Bone marrow (tissue), 2 donors: ENCODE measurements at places on chromosomes 7 and 10.

DNA sequence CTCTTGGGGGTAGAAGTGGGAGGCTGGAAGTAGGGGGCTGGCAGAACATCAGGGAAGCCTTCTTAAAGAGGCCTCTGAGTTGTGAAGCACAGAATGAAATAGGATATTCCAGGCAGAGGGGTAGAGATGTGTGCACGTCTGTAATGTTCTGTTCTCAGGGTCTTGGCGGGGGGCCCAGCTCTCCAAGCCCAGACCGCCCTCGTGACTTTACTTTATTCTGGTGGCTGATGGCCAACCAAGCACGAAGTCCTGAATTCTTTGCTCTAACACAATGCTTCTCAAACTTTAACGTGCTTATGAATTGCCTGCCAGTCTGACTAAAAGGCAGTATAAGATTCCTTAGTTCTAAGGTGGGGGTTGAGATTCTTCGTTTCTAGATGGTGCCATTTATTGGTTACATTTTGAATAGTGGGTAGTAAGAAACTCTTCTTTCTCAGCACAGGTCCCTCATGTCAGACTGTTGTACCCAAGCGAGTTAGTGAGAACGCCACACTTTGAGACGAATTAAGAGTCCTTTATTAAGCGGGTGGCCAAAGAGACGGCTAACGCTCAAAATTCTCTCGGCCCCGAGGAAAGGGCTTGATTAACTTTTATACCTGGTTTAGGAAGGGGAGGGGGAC is 8.2 kb downstream of the PRXL2A start:
- DNase-seq: no peak

DNA sequence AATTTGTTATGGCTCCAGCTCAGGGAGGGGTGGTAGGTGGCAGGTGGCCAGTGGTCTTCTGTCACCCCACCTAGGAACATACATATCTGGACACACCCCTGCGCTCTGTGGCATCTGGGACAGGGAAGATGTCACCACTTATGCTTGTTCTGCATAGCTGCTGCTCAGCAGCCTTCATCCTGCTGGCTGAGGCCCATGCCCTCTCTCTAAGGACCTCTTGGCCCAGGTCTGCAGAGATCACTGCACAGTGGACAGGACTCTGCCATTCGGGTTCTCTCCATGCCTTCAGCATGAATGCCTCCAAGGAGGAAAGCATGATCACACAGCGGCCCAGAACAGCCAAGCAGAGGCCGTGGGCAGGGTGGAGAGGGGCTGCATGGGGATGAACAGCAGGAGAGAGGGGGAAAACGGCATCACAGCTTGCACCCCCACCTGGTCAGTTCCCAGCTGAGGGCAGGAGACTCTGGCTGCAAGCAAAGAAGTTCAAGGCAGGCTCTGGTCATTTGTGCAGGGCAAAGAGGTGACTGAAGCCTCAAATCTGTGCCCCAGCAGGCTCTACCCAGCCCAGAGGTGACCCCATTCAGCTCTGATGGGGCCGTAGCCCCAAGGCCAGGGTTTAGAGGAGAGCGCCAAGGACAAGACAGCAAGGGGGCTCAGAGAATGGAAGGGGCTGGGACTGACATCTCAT is 47.8 kb upstream of the GDF10 start:
- no peak for DNase-seq

DNA sequence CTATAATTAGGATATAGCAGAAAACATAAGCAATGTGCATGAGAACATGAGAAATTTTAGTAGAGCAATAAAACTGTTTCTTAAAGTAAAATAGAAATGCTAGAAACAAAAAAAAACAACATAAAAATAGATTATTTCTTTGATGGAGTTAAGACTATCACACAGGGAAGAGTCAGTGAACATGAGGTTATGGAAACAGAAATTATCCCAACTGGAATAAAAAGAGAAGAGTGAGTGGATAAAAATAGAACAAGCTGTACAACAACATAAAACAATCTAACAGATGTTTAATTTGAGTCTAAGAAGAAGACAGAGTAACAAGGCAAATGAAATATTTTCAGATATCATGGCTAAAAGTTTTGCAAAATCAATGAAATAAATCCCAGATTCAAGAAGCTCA is 7.5 kb upstream of the OR6B1 start:
- DNase-seq: no peak

GRCh38 chr10:109306698-109307097 is 616.6 kb downstream of the XPNPEP1 start:
- no peak for DNase-seq

- DNase-seq: no peak
Observed at GRCh38 chr7:158529181-158530096, 58.2 kb downstream of the PTPRN2 start.

- peak; percentile 64 for DNase-seq
Observed at GRCh38 chr10:112565434-112566053, 118.5 kb downstream of the VTI1A start.
